Islet precursor cell (in vitro differentiated cells): ENCODE measurements at places on chromosomes 11 and 22.

- no peak for DNase-seq
Measured at GRCh38 chr11:27716835-27717234, 16.6 kb upstream of the BDNF start.

DNA sequence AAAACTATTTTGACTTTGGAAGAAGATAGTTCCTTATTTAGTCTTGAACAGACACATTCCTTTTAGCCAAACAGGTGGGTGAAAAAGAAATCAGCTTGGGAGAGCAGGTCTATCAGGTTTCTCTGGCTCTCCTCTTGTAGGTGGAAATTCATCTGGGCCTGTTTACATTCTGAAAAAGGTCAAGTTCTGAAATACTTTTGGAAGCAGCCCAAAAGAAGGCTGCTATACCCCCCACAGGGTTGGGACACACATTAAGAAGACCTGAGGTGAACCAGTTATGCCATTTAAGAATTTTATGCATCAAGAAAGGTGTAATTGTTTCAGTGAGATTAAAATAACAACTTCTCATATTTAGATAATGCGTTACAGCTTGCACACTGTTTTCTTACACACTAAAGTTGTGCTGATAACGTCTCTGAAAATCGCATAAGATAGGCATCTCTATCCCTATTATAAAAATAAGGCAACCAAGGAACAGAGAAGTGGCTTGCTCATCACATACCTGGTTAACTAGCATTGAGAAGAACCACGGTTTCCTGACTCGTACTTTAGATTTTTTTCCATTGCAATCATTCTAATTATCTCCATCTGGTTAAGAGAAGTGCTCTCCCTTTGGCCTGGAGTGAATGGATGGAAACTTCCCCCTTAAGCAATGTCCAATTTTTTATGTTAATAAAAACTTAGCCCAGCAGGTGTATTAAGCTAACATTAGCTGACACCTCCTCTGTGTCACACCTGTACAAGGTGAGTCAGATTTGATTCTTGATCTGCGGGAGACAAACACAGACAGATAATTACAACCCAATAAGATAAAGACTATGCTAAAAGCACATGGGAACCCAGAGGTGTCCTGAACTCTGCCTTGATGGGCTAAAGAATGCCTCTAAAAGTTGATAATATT lies 60.5 kb upstream of the UCP3 start:
- no peak for DNase-seq

- DNase-seq = no peak
Measured at GRCh38 chr11:11284481-11284880, 68.6 kb downstream of the CSNK2A3 start.

DNA sequence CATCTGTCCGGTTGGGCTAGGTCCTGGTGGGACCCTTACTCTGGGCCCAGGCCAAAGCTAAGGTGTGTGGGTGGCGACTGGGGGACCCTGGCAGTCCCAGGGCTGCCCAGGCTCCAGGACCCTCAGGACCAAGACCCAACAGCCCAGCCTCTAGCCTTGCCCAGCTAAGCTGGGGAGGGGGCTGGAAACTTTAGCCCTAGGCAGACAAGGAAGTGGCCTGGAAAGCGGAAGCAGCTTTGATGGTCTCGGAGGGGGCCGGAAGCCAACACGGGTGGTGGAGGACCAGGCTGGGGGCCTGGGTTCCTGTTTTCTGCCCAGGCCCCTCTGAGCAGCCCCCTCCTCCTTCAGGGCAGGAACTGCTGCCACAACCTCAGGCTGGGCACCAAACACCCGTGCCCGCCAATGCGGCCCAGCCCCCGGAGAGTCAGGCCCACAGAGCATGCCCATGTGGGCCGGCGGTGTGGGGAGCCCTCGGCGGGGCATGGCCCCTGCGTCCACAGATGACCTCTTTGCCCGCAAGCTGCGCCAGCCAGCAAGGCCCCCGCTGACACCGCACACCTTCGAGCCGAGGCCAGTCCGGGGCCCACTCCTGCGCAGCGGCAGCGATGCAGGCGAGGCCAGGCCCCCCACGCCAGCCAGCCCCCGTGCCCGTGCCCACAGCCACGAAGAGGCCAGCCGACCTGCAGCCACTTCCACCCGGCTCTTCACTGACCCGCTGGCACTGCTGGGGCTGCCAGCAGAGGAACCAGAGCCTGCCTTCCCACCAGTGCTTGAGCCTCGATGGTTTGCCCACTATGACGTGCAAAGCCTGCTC lies 2.8 kb downstream of the SIPA1 start:
- no peak for DNase-seq

DNA sequence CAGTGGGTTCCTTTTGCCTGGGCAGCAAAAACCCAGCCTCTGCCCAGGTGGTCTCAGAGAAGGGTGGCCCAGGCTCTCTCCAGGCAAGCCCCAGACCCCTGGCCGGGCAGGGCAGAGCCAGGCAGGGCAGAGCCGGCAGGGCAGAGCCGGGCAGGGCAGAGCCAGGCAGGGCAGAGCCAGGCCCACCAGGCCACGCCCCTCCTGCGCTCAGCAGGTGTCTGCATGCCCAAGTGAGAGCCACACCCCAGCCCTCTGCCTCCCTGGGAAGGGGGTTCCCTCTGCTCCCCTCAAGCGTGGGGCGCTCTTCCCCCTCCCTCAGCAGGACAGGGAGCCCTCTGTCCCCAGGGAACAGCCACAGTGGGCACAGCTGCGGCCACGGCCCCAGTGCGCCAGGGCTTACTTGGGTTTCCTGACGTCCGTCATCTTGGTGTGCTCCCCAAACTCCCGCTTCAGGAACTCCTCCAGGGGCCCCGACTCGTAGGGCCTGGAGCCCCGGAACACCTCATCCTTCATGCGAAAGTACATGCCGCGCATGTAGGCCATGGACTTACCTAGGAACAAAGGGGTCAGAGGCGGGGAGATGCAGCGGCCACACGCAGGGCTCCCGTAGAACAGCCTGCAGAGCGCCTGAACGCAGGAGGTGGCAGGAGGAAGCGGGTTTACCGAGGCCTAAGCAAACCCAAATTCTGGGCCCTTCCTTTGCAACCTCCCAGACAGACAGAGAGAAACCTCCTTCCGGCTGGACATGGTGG lies 10.1 kb upstream of the BAIAP2L2 start:
- DNase-seq = peak; percentile 51

- no peak for DNase-seq
Measured at GRCh38 chr11:122319691-122320620, 203.9 kb upstream of the BLID start.

GRCh38 chr11:35847473-35847872 lies 96.4 kb upstream of the LDLRAD3 start:
- peak; percentile 37 for DNase-seq

DNA sequence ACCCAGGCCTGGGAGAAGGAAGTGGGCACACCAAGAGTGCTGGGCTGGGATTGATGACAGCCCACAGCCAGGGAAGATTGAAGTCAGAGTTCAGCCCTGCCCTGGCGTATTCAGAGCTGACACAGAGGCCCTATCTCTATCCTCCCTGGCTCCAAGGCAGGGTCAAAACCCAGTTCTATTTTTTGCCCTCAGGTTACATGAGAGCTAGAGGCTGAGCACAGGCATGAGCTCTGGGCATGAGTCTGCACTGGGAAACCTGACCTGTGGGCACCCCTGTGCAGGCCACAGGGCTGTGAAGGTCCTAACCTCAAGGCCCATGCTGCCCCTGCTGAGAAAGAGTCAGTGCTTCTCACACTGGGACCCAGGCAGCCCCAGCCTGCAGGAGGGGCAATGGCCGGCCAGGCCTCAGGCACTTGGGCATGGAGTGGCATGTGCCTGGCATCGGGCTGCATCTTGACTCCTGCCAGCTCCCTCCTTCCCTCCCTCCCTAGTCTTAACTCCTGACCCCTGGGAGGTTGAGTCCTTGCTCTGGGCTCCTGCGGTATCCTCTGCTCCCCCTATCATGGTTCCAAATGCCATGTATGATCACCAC lies 5.4 kb downstream of the SLC35E4 start:
- DNase-seq = peak; percentile 29

GRCh38 chr11:32752001-32752400 lies 42.5 kb downstream of the CCDC73 start:
- DNase-seq = no peak

DNA sequence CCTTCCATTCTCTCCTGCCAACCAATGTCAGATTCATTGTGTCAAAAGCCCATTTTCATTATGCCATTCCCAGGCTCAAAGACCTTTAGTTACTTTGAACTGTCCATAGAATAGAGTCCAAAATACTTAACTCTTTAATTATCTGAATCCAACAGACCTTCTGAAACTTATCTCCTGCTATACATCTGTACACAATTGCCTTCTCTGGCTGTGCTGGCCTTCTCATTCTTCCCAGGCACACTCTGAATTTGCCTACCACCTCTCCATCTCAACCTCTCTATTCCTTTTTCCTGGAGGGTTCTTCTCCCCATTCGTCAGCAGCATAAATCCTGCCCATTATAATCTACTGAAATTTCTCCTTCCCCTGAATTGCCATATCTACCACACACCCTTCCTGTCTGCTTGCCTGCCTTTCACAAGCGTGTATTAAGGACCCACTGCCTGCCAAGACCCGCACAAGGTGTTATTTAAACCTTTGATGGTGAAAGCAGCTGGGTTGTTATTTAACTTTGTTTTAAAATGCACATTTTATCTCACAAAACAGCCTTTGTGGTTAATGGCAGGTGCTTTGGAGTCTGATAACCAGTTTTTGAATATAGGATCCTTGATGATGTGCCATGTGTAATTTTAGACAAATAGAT lies 125.9 kb downstream of the CCDC81 start:
- DNase-seq = no peak

DNA sequence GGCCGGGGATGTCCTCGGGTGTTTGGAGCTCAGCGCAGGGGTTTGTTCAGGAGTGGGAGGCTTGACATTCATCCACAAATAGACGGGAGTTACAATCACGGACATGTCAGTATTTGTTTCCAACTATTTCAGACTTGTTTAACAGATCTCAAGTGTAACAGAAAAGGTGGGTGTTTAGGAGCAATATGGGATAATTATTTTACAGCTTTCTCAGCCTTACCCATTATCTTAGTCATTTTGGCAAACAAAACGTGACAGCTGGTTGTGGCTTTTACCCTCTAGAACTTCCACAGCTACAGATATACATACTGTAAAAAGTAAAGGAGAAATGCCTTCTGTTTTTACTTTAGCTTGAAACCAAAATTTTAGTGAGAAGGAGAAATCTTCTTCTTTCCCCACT lies 178.7 kb upstream of the TMEM45B start:
- DNase-seq = no peak

- DNase-seq = no peak
Measured at GRCh38 chr22:29325785-29326315, 10.4 kb upstream of the RASL10A start.

- no peak for DNase-seq
Measured at GRCh38 chr22:39617342-39617741, 46.8 kb downstream of the CACNA1I start.

DNA sequence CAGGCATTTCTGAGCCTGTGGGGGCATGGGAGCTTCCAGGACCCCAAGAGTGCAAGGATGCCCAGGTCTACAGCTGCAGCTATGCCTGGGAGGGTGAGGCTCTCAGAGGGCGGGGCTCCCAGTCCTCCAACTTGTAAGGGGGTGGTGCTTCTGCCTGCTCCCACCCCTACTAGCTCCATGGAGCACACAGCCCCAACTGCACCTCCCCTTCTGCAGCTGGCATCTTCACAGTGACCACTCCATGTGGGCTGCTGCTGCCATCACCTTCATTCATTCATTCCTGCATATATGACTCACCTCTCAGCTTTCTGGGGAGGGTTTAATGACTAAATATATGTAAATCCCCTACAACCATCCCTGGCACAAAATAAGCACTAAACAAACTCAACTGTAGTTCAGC lies 43.8 kb downstream of the CHST1 start:
- no peak for DNase-seq

DNA sequence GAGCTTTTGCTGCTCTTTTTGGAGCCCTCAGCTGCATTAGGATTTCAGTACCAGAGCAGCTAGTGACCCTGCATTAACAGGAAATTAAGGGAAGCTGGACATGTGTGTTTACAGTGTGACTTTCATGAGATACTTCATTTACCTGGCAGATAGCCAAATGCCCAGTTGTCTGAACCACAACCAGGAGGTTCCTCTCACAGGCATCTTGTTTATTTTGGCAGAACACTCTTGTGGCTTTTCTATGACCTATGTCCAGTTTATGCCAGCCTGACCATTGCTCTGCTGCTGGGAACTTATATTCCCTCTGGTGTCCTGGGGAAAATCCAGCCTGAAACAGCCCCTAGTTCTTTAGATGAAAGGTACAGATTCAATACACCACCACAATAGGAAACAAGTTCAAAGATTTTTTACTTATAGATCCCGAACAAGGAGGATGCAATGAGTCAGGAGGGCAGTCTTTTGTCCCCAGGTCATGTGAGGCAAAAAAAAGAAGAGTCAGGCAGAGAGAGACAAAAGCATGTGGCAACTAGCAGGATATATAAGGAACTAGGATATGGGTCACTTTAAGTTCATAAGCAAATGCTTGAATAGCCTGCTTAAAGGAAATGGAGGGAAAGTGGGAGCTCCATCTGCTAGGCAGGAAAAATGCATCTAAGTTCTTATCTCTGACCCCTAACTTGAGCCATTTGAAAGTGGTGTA lies 379.3 kb downstream of the INSC start:
- no peak for DNase-seq

DNA sequence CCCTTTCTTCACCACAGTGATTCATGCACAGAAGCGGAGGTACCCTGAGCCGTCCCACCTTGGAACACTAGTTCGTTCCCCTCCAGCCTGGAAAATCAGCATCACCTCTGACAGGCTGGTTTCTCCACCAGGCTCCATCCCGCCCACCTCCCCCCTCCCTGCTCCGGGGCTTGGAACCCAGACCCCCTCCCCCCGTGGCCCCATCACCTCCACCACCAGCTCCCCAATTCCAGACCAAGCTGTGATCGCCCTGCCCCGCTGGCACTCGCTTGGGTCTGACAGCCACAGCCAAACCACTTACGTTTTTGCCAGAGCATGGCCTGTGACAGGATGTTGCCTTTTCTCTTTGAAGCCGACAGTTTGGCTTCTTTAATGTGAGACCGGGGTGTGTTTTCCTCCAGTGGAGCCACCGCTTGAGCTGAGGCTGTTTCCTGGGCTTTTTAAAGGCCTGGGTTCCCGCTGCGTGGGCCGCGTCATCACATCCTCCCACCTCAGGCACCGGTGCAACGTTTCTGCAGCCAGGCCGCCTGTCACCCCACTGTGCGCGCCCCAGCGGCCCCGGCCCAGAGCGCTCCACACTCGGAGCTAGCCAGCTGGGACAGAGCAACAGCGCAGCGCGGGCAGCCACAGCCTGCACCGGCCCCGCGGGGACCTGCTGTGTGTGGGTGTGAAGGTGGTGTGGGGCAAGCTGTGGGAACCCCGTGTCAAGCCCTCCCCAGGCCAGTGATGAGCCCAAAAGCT lies at the start of gene POU2AF1:
Gene POU2AF1, minus strand, starts transcription at position 415 of the 741 bp plus-strand sequence. Its CDS starts 98 bp downstream, at position 317.
- DNase-seq = no peak

- no peak for DNase-seq
Measured at GRCh38 chr11:131372234-131372962, 2.0 kb downstream of the NTM start.

GRCh38 chr11:14538271-14538925 lies 18.2 kb upstream of the PSMA1 start:
- no peak for DNase-seq

DNA sequence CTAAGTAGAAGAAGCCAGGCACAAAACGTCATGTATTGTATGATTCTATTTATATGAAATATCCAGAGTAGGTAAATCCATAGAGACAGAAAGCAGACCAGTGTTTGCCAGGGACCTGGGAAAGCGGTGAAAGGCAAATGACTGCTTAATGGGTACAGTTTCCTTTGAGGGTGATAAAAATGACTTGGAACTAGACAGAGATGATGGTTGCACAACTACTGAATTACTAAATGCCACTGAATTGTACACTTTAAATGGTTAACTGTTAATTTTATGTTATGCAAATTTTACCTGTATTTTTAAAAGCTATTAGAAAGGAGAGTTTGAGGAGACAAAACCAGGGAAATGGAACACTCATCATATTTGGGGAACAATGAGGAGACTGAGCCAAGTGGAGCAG lies 61.8 kb upstream of the USP47 start:
- no peak for DNase-seq
